Iris pigment epithelial cell (primary cell): ENCODE measurements at places on chromosomes 5 and 9.

DNA sequence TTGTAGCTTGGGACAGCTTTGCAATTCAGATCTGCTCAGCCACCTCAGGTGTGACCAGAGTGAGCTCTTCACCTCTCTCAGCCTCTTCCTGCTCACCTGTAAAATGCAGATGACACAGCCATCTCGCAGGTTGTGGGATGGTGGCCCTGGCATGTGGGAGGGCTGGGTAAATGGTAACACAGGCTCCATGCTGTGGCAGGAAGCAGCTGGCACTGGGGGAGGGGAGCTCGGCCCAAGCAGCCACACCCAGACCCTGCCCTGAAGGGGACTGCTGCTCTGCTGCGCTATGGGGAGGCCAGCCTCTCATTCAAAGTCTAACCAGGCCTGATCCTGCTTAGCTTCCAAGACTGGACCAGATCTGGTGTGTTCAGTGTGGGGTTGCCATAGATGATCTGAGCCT is 24.1 kb downstream of the PHF2 start:
- DNase-seq, result no peak

- DNase-seq, result peak; percentile 88
Observed at GRCh38 chr5:144195448-144195847, 24.8 kb downstream of the KCTD16 start.

GRCh38 chr5:53503562-53504218 is 23.3 kb downstream of the FST start:
- DNase-seq, result peak; percentile 12

DNA sequence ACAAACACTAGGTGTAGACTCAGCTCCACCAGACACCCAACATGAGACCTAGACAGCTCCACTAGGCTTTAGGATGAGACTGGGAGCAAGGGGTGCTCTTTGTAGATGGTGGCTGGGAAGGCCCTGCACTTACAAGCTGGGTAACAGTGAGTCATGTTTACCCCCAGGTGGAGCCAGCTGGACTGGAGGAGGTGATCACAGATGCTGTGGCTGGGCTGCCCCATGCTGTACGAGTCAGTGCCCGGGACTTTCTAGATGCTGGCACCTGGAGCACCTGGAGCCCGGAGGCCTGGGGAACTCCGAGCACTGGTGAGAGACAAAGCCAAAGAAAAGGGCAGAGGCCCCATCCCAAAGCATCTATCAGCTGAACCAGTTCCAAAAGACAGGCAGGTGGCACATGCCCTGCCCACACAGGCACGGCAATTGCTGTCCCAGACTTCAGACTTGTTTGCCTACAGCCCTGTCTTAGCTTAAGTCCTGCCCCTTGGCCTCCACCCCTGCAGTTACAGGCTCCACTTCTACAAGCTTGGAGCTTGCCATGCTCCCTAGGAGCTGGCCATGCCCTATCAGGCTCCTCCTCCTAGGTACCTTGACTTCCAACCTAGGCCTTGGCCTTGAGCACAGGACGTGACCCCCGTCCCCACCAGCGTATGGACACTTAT is 2.7 kb downstream of the CCL27 start:
- DNase-seq, result no peak

DNA sequence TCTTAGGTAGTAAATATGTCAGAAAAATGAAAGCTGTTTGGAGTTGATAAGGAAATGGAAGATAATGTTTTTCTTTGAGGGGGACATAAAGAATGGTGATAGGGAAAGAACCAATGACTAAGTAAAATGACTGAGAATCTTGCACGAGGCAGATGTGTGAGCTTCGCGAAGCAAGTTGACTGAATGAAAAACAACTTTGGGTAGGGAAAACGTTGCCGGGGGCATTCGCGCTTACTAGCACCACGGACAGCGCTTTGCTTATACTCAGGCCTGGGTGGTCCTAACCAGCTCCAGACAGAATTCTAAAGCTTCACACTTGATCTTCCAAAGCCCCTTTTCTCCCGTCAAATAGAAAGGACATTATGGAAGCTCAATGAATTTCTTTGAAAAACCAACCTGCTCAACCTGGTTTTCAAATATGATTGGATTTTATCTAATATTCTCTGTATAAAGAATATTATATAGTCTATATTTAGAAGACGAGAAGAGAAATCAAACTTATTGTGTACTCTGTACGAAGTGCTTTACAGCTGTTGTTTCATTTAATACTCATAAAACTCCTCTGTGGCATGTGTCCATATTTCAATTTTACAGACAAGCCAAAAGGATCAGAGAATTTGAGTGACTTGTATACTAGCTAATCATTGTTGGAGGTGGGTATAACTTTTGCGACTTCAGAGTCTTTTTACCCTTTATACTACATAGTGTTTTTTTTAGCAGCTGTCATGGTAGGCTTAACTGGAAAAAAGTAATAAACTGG is 1.9 kb upstream of the CDKN2B start:
- no peak for DNase-seq

DNA sequence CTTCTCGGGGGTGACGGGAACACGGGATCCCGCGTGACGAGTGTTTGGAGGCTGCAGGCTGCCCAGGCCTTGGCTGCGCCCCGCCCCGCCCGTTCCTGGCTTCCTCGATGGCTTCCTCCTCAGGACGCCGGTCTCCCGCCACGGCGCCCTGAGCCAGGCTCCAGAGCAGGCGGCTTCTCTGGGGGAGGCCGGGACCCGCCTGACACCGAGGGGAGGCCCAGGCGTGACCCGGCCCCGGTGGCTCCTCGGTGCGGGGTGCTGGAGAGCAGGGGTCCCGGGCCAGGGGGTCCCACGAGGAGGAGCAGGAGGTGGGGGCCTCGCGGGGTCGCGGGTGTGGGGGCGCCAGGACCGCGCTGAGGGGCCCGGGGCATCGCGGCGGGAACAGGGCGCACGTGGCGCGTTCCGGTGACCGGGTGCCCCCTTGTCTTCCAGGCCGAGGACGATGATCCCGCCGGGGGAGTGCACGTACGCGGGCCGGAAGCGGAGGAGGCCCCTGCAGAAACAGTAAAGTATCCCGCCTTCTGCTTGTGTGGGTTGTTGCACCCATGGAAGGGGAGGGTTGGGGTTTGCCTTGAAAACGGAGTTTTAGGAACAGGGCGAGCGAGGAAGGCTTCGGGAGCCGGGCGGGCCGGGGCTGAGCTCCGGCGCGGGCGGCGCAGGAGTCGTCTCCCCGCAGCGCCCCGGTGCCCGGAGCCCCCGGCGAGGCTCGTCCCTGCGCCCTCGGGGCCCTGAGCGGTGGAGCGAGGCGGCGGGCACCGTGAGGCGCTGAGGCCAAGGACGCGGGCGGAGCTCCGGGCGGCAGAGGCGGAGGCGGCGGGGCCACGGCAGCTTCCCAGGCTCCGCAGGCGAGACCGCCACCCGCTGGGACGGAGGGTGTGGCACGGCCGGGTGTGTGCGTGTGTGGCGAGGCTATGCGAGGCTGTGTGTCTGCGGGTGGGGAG is 22.2 kb downstream of the AHRR start:
- DNase-seq, result peak; percentile 39

DNA sequence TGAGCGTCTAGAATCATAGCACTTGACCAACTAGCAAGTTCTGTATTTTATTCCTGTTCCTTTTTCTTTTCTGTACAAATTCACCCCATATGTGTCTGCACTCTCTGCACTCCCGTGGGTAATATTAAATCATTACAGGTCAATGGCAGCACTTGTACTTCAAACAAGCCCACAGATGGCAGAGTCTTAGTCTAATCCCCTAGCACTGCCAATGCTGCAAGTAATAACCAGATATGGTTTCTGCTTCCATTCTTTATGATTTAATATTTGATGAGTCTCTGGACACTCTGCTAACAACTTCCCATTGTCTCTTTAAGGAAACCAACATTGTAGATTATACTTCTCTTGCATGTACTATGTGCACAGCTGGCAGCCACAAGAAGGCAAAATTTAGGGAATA is 343.8 kb upstream of the CHD1 start:
- no peak for DNase-seq

GRCh38 chr9:124449381-124450151 is 685 bp upstream of the ADGRD2 start:
- no peak for DNase-seq

DNA sequence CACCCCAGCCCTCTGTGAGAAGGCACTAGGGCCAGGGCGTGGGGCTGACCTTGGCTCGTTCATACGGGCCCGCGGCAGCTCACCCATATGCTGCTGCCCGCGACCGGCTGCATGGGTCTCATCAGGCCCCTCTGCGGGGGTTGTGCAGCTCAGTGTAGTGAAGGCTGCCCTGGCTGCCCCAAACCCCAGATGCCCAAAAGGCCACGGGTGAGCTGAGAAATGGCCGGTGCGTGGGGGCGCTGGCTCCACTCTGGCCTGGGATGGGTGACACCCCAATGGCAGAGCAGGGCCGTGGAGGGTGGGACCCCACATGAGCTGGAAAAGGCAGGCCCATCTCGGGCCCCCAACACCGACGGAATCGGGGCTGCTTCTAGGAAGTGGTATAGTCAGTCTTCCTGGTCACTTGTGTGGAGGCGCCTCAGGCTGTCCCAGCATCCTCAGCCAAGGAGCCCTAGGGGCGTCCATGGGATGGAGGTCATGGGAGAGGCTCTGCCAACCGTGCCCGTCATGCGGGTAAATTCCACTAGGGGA is 19.4 kb upstream of the LRRC14B start:
- no peak for DNase-seq

- no peak for DNase-seq
Observed at GRCh38 chr9:88957526-88957925, 33.7 kb upstream of the S1PR3 start.

DNA sequence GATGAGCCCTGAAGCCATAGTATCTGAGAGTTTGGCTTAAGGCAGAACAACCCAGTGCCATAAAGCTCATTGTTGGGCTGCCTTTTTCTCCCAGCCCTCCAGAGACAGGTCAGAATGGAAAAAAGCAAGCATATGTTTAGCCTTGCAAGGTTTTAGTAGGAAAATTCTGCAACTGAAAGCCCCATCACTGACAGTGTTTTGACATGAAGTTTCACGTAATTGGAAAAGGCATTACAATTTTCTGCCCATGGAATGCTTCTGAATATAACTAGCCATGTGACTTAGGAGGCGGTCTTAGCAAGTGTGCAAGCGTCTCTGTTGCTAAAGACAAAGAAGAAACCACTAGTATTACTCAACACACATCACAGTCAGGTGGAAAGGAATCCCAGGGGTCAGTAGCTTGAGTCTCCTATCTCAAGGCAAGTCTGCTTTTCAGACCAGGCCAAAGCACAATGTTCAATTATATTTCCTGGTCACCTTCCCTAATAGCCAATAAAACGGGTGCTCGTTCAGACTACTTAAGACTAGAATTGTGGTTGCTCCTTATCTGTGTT is 117.6 kb downstream of the CARTPT start:
- peak; percentile 62 for DNase-seq

DNA sequence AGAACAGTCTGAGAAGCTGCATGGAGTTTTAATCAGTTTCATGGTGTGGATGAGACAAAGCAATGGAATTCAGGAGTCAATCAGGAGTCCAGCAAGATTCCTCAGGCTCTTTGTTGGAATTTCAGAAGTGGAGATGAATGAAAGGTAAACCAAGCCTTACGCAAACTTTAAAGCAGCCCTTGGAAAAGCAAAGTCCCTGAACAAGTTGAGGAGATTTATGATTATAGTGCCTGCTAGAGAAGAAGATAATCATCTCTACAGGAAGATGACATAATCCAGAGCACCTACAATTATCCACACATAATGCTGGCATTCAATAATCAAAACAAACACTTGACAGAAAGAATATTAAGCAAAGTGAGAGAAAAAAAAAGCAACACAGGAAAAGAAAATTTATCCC is 1380.1 kb upstream of the NUDT12 start:
- no peak for DNase-seq
